Left renal pelvis (tissue), 4 donors: ENCODE measurements at places on chromosomes 16 and 17. TPM values are rescaled to one million over a fixed set of nuclear protein-coding genes. Genes with fewer than 3 reads are reported as not detected.

DNA sequence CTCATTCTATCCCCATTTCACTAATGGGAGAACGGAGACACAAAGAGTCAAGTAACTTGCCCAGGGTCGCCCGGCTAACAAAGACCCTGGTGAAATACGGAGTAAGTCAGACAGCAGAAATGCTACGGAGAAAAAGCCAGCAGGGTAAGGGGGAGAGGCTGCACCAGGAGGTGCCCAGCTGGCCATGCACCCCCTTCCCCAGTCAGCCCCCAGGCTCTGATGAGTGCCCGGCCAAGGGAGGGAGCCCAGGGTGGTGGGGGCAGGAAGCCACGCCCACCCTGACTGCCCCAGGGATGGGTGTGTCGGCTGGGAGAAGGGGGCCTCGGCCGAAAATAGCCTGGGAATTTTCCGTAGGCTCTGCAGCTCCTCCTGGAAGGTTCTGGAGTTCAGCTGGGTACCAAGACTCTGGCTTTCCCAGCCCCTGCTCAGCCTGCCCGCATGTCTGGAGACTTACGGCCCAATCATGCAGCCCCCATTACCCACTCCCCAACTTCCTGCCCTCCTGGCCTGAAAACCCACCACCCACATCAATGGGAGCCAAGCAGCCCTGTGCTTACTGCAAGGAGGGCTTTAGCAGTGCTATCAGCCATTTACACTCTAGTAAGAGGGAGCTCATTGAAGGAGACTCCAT lies 4.2 kb downstream of the CARHSP1 start:
- DNase-seq, result no peak

DNA sequence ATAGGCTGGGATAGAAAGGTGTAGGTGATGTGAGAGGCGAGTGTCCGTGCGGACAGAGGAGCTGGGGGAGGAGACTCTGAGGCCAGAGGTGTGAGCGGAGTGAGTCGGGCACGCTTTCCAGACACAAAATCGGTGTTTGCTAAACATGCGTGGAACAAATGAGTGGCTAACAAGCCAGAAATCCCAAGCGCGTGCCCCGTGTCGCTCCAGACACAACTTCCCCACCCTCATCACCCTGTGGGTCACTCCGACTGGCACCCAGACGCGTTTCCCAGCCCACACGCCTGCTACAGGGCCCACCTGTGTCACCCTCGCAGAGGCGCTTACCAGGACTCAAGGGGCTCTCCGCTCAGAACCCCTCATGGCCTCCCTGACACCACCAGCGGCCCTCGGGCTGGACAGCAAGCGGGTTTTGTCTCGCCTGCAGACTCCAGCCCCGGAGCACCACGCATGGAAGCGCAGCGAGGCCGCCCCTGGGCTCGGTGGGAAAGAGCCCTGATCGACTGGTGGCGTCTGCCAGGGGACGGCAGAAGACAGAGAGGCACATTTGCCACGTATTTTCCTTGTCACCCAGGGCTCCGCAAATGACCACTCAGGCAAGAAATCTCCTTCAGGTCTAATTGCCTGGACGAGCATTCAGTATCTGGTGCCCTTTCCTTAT lies 6.0 kb upstream of the RPH3AL start:
- no peak for DNase-seq

DNA sequence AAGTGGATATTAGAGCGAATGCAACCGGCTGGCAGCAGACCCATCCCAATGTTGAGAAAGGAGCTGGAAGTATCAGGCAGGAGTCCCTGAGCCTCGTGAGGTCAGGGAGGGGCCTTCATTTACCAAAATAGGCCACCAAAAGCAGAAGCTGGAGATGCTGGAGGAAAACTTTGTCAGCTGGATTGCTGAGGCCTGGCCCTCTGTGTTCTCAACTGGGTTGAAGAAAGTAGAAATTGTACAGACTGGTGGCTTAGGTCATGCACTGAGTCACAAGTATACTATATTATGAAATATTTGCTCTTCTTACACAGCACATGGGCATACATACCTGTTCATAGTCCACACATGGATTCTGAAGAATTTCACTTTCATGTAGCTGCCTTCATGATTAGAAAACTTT lies 23.2 kb upstream of the TEKT3 start:
- no peak for DNase-seq

Gene HBA1
- polyA plus RNA-seq, result 13,427 TPM

DNA sequence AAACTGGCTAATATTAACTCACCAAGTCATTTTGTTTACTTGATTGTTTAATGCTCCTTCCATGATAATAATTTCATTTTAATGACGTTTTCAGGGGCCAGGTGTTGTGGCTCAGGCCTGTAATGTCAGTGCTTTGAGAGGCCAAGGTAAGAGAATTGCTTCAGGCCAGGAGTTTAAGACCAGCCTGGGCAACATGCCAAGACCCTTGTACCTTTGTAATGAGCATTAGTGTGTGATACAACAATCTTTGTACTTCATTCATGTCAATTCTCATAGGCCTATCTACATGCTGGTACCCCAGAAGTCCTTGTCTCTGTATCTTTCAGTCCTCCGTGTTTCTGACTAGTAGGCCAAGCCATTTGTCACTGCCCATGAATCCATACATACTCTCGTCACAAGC lies 296.9 kb downstream of the ZFHX3 start:
- no peak for DNase-seq

DNA sequence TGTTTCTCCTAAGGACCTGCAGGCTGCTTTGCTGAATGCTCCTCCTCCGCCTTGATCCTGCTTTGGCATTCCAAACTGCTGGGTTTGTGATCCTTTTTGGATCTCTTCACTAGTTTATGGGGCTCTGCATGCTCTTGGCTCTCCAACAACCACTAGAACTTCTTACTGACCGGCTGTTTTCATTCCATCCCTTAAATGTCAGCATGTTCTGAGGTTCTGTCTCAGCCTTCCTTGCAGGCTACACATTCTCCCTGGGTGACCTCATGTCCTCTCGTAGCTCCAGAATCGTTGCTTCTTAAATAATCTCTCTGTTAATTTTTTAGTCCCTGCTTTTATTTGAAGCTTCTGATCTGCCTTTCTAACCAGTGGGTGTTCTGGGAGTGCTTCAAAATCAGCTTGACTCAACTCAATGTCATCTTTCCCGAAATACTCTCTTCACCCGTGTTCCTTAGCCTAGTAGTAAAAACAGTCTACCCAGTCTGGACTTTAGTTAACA lies 119.0 kb upstream of the HS3ST2 start:
- DNase-seq, result no peak

GRCh38 chr17:60102632-60103096 lies 23.9 kb upstream of the HEATR6 start:
- DNase-seq, result no peak

- no peak for DNase-seq
Observed at GRCh38 chr16:69193855-69194254, 6.9 kb downstream of the SNTB2 start.
